ENCODE measurements at places on chromosomes 7 and 10. TPM values are rescaled to one million over a fixed set of nuclear protein-coding genes. Genes with fewer than 3 reads are reported as not detected.

Gene MINDY4
- 2.1 TPM for total RNA-seq

Gene OR6B1
- total RNA-seq = not detected

Gene PLAC9
- not detected for total RNA-seq

Gene ARF5
- total RNA-seq = 356 TPM

Gene MGAM2
- not detected for total RNA-seq

Gene SPDYE8
- total RNA-seq = not detected

Gene FAM25G
- 21.2 TPM for total RNA-seq

Gene CCDC71L
- total RNA-seq = 77.0 TPM

Gene DHX32
- 34.6 TPM for total RNA-seq

Gene PBLD
- total RNA-seq = 2.2 TPM

Gene NUTM2B
- total RNA-seq = 0.99 TPM

Gene PDCD11
- total RNA-seq = 34.5 TPM

Gene MYO1G
- not detected for total RNA-seq

Gene BMPER
- 0.11 TPM for total RNA-seq

Gene GPER1
- total RNA-seq = not detected

Gene SYT15B
- not detected for total RNA-seq

Gene FAM3C
- 45.6 TPM for total RNA-seq

Gene ERVW-1
- not detected for total RNA-seq

Gene TFEC
- total RNA-seq = not detected

Gene PRXL2A
- 39.3 TPM for total RNA-seq

Gene WEE2
- total RNA-seq = not detected

Gene H2BK1
- not detected for total RNA-seq

Gene DNAH11
- under 0.01 TPM for total RNA-seq

Gene TAS2R16
- total RNA-seq = not detected

Gene ZDHHC16
- 53.5 TPM for total RNA-seq

Gene RARRES2
- not detected for total RNA-seq

Gene ATG9B
- 0.08 TPM for total RNA-seq

All from hair follicular keratinocyte (primary cell).